ENCODE measurements at places on chromosomes 7 and 10.

- no peak for DNase-seq
Observed at GRCh38 chr7:31129067-31129466, 77.0 kb downstream of the ADCYAP1R1 start.

GRCh38 chr10:20485554-20485953 lies 411.6 kb downstream of the NEBL start:
- no peak for DNase-seq

DNA sequence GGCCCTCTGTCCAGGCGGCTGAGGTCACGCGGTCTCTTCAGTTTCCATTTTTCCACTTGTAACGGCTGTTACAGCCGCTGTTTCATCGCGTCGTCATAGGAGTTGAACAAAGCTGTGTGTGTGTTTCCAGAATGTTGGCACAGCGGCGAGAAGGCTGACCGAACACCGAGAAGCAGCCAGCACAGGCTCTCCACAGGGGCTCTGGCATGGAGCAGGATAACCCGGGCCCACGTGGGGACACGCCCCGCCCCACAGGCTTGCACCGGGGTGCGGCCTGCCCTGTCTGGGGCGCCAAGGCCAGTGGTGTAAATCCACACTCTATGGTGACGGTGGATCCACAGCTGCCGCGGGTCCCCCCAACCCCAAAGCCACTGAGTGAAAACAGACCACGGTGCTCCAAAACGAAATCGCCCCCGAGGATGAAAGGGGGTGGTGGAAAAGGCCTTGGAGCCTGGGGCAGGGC lies 448.2 kb downstream of the DNAJB6 start:
- DNase-seq: no peak

GRCh38 chr10:50874723-50875122 lies 10.7 kb downstream of the A1CF start:
- DNase-seq: no peak

DNA sequence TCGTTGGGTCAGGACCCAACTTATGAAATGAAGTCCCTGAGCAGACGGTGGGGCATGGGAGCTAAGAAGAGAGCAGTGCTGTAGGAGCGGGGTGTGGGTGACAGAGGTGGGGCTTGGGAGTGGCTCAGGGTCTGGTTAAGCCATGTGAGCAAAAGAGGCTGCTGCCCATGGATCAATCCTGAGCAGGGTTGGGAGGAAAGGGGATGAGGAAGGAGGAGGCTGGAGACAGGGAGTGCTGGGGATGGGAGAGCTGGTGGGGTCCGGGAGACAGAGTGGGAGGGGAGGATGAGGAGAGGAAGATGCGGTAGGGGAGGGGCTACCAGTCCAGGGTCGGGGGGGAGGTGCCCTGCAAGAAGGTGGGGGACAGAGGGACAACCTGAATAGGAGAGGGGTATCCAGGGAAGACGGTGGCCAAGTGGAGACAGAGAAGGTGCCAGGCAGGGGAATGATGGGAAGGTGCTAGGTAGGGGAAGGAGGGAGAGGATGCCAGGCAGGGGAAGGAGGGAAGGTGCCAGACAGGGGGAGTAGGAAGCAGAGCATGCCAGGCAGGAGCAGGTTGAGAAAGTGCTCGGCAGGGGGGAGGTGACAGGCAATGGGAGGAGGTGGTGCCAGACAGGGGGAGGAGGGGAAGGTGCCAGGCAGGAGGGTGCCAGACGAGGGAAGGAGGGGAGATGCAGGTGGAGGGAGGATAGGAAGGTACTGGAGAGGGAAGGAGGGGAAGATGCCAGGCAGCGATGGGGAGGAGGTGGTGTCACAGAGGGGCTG lies 27.5 kb upstream of the SMARCD3 start:
- DNase-seq: no peak

- no peak for DNase-seq
Observed at GRCh38 chr10:132929953-132930548, 12.3 kb downstream of the CFAP46 start.

DNA sequence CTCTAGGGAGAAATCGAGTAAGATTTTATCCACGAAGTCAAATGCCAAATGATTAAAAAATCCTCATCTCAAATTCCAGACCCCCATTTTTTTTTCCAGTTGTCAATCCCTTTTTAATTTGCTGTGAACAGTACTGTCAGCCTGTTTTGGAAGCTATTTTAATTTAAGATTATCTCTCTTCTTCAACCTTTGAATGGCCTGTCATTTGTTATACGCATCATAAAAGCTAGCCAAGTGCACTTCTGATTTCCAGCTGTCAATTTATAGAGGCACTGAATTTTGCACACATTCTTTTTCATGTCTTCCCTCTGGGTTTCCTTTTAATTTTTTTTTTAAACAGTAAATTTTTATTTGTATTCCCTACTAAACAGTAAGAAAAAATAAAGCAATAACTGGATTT lies 336.4 kb upstream of the HGF start:
- no peak for DNase-seq

DNA sequence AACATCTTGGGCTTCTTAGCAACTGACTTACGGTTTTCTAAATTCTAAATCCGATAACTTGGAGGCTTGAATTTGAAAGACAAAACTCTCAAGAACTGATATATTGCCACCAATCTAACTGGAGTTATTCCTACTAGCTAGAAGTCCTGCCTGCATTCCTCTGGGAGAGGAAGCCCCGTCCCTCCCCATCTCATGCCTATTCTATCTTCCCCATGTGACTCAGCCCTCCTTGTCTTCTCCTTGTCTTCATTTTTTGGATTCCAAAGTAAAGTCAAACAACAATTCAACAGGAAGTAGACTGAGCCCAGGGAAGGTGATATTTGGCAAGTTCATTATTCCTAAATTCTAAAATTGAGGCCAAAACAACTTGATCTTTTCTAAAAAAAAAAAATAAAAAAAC lies 587.7 kb downstream of the KCNMA1 start:
- DNase-seq: no peak

DNA sequence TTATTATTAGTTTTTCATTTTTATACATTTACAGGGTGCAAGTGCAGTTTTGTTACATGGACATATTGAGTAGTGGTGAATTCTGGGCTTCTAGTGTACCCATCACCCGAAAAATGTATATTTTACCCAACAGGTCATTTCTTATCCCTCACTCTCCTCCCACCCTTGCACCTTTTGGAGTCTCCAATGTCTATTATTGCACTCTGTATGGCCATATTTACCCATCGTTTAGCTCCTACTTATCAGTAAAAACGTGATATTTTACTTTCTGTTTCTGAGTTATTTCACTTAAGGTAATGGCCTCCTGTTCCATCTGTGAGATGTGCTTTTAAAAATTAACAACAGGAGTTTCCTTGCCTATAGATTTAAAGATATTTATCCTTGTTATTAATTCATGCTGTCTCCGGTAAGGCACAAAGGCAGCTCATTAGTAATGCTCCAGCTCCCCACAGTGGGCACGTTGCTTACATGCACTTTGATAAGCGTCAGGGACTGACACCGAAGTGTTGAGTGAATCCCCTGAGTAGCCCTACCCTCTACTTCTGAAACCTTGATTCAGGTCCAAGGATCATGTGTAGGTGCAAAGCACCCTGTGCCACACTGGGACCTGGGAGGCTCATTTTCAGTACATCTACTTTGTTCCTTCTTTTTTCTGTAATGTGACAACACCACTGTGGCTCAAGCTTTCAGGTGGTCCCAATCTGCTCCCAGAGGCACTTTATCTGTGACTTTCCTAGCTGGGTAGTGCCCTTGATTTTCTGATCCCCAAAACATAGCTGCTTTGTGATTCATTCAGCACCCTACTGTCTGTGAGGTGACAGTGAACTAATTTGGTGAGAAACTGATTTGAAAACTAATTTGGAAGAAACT lies 27.3 kb downstream of the HYAL4 start:
- no peak for DNase-seq

GRCh38 chr7:2040201-2040892 lies 192.4 kb downstream of the MAD1L1 start:
- no peak for DNase-seq

GRCh38 chr7:51467384-51468017 lies 150.9 kb upstream of the COBL start:
- no peak for DNase-seq

- DNase-seq: no peak
Observed at GRCh38 chr7:152086513-152086912, 61.0 kb downstream of the GALNT11 start.

- no peak for DNase-seq
Observed at GRCh38 chr10:132516771-132517725, 20.5 kb upstream of the INPP5A start.

GRCh38 chr7:2299131-2299829 lies 15.0 kb downstream of the SNX8 start:
- no peak for DNase-seq

DNA sequence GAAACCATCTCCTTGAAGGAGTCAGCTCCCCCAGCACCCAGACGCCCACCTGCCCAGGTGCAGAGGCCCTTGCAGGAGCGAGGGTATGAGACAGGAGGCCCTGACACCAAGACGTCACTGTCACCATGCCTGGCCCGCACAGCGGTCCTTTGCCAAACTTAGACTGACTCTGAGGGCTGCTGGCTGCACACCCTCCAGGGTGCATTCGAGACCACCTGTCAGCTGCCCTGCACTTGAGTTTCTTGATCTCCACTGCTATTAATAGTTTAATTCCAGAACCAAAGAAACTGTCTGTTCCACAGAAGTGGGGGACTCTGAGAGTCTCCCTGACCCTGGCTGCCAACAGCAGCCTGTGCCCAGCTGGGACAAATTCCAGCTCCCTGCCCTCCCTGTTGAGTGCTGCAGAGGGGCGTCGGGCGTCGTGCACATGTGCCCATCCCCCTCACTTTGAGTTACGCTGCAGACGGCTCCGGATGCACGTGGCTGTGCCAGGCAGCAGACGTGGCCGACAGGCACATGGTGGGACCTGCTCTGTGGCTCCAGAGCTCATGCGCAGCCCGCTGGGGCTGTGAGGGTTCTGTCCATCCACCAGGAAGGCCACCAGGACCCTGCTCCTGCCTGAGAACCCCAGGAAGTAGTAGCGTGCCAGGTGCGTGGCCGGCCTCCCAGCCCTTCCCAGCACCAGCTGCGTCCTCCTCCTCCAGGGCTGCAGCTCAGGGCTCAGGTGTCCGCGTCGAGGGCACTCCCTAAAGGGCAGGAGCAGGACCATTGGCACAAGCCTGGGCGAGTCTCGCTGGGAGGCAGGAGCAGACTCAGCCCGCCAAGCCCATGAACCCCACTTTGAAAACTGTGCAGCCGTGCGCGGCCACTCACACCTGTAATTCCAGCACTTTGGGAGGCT lies 24.8 kb downstream of the ELFN1 start:
- no peak for DNase-seq

GRCh38 chr10:119103903-119104653 lies at the start of gene DENND10:
DENND10 (plus strand) TSS chr10:119104113; CDS start chr10:119104143, 30 bp downstream.
- peak; percentile 61 for DNase-seq

- DNase-seq: no peak
Observed at GRCh38 chr7:4722960-4723630, 41.0 kb downstream of the FOXK1 start.

DNA sequence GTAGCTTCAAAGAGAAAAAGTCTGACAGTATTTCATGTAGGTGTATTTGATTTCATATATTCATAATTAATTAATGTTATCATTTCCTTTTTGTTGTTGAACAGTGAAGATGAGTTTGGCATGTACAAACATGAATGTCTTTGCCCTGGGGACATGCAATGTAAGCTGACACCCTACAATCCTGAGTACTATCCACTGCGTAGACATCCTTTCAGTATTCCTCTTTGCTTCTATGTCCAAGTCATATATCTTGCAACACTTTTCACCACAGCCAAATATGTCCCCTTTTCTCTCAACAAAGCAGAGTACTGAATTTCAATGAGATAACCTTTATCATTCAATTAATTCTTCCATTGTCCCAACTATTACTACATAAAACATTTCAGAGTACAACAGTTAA lies 93.6 kb downstream of the GPR37 start:
- no peak for DNase-seq

GRCh38 chr10:30154561-30154960 lies 95.2 kb upstream of the JCAD start:
- no peak for DNase-seq

DNA sequence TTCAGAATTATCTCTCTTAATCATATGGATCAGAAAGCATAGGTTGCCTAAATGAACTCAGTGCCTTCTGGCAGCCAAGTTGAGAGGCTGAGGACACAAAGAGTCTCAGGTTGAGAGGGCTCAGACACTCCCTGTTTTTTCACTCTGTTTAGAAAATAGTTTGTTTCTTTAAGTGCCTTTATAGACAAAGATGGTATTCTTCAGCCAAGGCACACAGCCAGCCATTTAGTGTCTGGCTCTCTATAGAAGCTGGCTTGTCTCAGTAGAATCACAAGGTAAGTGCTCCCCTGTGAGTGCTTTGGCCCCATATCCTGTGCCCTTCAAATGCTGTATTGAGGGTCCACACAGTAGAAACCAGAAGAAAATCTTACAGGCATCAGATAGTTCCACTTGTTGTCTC lies 3.6 kb downstream of the GPR158 start:
- no peak for DNase-seq

DNA sequence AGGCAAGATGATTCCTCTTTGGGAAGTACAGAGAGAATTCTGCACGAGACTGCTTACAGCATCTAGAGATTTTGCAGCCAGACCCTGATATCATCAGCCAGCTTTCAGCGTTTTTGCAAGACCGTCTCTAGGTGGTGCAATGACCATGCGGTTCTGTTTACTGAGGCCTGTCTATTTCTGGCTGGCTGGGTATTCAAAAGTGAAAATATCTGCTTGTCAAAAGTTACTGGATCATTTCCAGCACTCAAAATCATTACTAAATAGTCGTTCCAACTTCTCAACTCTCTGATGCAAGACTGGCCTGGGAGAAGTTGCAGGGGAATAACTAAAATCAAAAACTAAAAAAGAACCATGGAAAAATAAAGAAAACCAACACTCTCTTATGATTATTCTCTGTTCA lies 240.1 kb downstream of the ELMO1 start:
- DNase-seq: no peak

DNA sequence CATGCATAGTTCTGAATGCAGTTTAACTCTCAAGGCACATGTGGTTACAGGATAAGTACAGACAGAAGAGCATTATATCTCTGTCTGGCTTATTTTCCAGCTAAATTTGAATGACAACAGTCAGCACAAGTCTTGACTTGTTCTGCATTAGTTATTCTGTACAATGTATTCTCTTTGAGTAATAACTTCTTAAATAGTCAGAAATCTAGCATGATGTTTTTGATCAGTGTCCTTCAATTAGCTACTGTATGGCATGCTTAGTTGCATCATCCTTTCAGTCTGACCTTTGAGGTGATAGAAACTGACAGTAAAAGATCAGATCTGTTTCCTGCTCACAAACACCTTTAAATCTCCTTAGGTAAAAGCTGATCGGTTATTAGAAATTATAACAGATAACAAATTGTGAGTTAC lies 118.1 kb downstream of the ARL4A start:
- no peak for DNase-seq

Data from activated CD8-positive, alpha-beta memory T cell treated with anti-CD3 and anti-CD28 coated beads for 4 hours (primary cell).